ENCODE measurements at places on chromosomes 2 and 18. TPM values are rescaled to one million over a fixed set of nuclear protein-coding genes. Genes with fewer than 3 reads are reported as not detected.

REEP1 gene
- 5.9 TPM for total RNA-seq

DNA sequence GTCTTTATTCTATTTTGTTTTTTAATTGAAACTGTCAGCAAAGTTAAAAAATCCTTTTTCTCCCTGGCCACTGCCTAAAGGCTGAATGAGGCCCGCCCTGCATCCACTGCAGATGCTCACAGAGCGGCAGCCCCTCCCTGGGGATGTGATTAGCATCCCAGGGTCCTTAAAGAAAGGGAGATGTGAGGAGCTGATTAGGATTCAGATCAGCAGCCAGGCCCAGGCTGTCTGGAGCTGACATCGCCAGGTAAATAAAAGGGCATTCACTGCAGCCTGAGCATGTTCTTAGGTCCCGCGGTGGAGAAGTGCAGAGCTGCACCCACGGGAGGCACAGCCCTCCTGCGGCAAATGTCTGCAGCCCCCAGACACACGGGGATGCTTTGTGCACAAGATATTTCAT, 83.8 kb downstream of the LONRF2 start:
- DNase-seq = no peak

- DNase-seq = no peak
Observed at GRCh38 chr18:64398320-64398719, 249.4 kb upstream of the LINC00305 start.

GRCh38 chr2:59458800-59459199, 1094.7 kb downstream of the BCL11A start:
- no peak for DNase-seq

- no peak for DNase-seq
Observed at GRCh38 chr2:135093670-135094330, 41.7 kb downstream of the RAB3GAP1 start.

Measured in HCT116 (cell line).